K562 (cell line): ENCODE measurements at places on chromosomes 6 and 20. TPM values are rescaled to one million over a fixed set of nuclear protein-coding genes. Genes with fewer than 3 reads are reported as not detected.
A peak's percentile ranks its signal among the peaks of the same experiment; 100 is the strongest.

DNA sequence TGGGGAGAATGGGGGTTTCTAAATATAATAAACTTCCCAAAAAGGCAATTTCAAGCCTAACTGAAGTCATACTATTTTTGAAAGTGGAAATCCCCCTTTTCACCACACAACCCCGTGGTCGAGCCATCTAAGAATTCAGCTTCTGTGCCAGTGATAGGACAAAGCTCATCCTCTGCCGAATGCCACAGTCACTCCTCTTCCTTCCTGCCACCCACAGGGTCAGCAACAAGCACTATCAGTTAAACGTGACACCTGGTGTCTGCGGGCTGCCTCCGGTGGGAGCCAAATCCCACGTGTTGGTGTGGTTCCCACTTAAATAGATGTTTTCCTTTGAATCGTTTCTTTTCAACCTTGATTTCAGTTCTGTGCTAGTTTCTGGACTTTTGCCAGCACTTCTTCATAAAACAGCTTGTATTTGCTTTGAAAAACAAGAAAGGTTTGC, 60.7 kb downstream of the TNFAIP3 start:
- no peak for DNase-seq

- DNase-seq = no peak
These were observed 724.1 kb downstream of the KIF16B start for GRCh38 chr20:15848995-15849610.

- DNase-seq = no peak
These were observed 375.8 kb downstream of the QKI start for GRCh38 chr6:163790266-163790840.

DNA sequence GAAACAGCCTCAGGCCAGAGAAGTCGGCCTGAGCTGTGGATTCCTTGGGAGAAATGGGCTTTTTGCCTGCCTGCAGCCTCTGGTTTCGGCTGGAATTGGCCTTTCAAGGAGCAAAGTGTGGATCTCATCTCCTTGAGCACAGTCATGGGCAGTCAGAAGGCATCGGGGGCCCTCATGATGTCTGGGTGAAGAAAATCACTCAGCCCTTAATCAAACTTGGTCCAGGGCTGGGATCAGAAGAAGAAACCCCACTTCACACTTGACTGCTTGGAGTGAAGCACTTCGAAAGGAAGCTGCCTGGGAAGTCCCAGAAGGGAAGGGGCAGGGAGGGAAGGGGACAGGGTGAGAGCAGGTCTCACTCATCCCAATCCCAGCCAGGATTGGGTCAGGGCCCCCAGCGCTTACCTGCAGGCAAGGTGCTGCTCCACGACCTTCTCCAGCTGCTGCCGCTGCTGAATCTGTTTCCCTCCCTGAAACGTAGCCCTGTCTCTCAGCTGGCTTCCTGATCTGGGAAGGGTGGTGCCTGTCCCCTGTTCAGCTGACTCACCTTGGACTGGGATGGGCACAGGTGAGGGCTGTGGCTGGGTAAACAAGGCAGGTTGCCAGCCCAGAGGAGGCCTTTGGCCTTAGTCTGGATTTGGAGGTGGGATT, at the start of gene SDCBP2:
TSS of gene SDCBP2 (minus strand) at position 460 of the 651 bp plus-strand sequence. CDS start 8,723 bp downstream, outside the sequence.
- DNase-seq = no peak

DNA sequence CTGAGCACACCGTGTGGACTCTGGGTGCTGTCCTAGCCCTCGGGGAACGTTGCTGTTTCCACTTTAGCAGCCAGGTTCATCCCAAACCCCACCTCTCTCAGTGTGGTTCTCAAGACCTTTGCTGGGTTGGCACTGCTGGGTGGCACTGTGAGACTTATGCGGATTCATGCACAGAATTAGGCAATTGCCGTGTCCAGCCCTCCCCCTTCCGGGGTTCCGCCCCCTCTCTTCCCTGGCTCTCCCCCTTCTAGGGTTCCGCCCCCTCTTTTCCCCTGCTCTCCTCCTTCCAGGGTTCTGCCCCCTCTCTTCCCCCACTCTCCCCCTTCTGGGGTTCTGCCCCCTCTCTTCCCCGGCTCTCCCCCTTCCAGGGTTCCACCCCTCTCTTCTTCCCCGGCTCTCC, 39.8 kb upstream of the SLCO4A1 start:
- DNase-seq = no peak

DNA sequence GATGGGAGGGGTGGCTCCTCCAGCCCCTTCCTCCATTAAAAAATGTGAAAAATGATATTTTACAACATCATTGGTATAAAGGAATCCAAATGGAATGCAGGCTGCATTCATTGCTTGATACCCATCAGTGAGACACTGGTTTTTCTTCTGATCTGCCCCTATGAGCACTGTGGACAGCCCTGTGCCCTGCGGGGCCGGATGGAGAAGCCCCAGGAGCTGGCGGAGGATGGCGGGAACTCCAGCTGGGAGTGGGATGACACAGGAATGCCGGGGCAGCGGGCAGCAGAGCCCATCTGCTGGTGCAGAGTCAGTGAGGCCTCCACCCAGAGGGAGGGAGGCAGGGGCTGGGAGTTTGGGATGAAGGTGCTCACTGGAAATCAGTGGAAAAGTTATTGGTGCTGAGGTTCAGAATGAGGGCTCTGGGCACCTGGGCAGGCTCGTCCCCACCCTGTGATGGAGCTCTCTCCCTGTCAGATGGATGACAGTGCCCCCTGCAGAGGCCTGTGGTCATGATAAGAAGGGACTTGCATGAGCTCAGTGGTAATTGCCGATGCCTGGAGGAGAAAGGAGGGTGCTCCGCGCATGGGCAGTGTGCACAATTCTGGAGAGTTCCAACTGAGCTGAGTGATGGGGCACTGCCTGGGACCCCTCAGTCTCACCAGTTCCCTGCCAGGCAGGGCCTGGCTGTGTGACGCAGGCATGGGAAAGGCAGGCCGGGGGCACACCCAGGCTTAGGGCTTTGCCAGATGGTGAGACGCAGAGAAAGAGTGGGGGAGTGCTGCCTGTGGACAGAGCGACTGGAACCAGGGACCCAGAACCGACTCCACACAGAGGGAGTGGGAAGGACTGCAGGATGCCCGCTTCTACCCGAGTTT, 23.2 kb downstream of the CTCFL start:
- no peak for DNase-seq

DNA sequence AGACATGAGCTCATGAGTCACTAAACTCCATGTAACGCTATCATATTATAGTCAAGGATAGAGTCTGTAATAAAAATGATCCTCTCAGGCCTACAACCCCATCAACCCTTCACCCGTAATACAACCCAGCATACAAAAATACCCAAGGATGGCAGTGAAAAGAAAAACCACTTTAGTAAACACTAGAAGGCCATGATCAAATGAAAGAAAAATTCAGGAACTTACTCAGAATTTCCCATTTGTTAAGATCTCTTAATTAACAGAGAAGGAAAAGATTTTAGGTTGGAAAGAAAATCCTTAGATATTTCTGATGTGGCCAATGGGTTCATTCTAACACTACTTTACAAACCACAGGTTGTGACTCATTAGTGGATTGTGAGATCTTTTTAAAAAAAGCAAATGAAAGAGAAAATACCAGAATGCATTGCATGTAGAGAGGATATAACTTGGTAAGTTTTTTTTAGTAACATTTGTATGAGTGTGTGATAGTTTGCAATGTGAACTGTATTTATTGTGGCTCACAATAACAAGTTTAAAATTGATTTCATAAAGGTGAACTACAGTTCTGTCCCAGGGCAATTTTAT, 8.0 kb upstream of the UBE2J1 start:
- no peak for DNase-seq

DNA sequence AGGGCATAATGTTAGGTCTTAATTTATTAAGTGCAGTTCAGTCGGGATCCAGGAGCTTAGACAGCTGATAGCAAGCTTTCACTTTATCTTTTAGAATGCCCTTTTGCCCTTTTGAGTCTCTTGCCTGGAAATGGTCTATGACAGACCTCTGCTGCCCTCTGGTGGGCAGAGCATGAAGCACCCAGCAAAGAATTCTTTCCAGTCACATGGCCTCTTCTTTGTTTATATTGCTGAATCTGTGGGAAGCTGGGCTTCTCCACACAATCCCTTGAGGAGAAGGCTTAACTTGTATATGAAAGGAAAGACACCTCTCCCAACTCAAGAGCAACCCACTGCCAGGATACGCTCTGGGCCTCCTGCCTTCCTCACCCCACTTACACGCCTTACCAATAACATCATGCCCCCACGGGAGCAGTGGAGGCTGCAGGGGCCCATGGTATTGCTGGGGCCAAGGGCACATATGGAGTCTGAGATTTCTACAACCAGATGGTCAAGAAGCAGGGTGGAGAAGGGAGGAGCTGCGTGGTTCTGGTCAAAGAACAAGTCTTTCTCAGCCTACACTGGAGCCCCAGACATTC, 20.4 kb downstream of the WFDC3 start:
- DNase-seq = peak; percentile 73

DNA sequence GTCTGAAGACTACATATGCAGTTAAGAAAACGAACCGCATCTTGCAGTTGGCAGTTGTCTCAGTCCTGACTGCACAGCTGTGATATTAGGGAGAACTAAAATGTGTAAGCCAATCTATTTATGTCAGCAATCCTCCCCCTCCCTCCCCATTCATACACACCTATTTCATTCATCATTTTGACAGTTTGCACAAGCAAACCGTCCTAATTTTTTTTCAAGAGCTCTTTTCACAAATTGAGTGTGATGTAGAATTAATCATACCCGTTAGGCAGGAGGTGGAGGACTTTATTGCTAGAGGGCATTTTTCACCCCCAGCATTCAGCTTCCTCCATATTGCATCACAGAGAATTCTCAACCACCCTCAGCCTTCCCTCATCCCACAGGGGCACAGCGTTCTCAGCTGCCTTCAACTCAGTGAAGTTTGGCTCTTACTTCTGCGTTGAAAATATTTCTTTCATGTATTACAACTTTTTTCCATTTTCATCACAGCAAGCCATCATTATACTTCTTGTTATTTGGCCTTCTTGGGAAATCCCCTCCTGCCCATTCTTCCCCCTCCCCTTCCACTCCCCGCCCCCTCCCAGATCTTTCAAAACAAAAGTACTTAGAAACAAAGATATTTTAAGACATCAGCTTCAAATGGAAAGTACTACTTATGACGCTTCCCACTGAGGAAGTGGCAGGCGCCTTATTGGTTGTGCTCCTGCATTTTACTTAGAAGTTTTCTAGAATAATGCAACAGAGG, 37.5 kb downstream of the NOX3 start:
- no peak for DNase-seq

DNA sequence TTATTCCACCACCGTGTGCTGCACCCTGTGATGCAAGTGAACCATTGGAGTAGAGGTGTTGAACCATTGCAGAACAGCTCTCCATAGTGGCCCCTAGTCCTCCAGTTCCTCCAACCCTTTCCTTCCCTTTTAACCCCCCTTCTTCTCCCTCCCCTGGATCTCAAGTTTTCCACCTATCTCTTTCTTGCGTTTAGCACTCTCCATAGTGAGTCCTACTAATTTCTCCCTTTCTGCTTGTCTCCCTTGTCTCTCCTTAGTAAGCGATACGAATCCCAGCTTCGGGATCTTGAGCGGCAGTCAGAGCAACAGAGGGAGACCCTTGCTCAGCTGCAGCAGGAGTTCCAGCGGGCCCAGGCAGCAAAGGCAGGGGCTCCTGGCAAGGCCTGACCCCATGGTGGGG, 1.1 kb downstream of the PFDN6 start:
- DNase-seq = no peak

DNA sequence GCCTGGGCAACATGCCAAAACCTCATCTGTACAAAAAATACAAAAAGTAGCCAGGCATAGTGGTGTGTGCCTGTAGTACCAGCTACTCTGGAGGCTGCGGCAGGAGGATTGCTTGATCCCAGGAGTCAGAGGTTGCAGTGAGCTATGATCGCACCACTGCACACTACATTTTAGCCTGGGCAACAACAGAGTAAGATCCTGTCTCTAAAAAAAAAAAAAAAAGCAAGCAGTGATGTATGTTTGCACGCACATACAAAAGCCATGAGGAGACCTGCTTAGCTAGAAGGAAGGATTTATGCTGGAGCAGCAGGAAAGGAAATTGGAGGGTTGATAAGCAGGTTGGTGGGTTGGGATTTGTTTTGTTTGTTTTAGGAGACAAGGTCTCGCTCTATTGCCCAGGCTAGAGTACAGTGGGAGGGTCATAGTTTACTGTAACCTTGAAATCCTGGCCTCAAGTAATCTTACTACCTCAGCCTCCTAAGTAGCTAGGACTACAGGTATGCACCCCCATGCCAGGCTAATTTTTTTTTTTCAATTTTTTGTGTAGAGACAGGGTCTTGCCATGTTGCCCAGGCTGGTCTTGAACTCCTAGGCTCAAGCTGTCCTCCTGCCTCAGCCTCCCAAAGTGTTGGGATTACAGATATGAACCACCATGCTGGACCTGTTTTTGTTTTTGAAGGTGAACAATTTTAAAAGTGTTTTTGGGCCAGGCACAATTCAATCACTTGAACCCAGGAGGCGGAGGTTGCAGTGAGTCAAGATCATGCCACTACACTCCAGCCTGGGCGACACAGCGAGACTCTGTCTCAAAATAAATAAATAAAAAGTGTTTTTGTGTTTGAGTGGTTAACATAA, 4.0 kb downstream of the ZSWIM3 start:
- no peak for DNase-seq

DNA sequence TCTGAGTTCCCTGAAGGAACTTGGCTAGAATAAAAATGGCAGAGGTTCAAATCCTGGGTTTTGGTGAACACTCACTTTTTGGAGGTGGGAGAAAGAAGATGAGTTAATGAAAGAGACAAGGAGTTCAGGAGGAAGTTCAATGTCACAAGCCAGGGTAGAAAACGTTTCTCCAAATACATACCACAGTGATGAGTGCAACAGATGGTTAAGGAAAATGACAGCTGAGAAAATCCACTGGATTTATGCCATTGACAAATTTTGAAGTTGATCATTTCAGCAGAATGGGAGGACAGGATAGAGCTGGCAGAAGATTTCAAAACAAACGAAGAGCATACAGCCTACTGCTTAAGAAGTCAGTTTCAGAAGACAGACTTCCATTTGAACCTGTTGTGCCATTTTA, 122.7 kb downstream of the GFRAL start:
- no peak for DNase-seq

Gene CD40
- 2.0 and 2.1 TPM in 2 replicates for total RNA-seq

Gene PTK7
- total RNA-seq = 6.8 and 7.3 TPM in 2 replicates

Gene SEMG1
- total RNA-seq = not detected in 2 replicates

Gene BRD2
- total RNA-seq = 173 and 181 TPM in 2 replicates

Gene VAPB
- total RNA-seq = 50.7 and 50.8 TPM in 2 replicates

Gene TSBP1
- not detected in 2 replicates for total RNA-seq

Gene PI16
- 0.18 TPM in 1 of 2 replicates, not detected in the other for total RNA-seq
